HCT116 (cell line): ENCODE measurements at places on chromosomes 2 and 18. TPM values are rescaled to one million over a fixed set of nuclear protein-coding genes. Genes with fewer than 3 reads are reported as not detected.

The BOLL gene
- total RNA-seq: not detected

The CRYGC gene
- not detected for total RNA-seq

The CBLN2 gene
- total RNA-seq: not detected

The PROM2 gene
- total RNA-seq: 11.9 TPM

The MBD5 gene
- 20.5 TPM for total RNA-seq

The RBM44 gene
- total RNA-seq: 0.54 TPM

DNA sequence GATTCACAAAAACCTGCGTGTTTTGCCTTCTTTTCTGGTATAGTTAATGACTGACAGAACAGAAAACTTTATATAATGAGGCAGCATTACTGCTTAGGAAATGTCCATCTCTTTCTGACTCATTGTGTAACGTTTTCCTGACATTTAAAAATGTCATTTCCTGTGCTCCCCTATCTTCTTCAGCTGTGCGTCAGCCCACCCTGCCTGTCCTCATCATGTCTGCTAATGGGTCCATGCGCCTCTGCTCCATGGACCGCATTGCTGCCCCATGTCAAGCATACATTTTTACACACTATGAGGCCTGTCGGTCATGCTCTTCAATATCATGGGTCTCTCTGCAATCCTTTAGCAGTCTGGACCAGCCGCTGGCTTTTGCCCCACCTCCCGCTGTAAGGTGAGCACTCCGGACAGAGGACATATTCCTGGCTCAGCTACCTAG, 234.3 kb downstream of the CDCA7 start:
- H3K27ac ChIP-seq: no peak overlapping the region
- no peak for DNase-seq
- no peak overlapping the region for H3K4me3 ChIP-seq
- no peaks in the 10 kb centered on the region for H3K27me3 ChIP-seq
- no peaks in the 10 kb centered on the region for H3K36me3 ChIP-seq

- H3K36me3 ChIP-seq: no peaks in the 10 kb centered on the region
- H3K4me3 ChIP-seq: peak overlapping the region; percentile 32
- no peak for DNase-seq
- no peak overlapping the region for H3K27ac ChIP-seq
- no peaks in the 10 kb centered on the region for H3K27me3 ChIP-seq
Measured at GRCh38 chr2:241218131-241219029, 29.9 kb downstream of the ANO7 start.

DNA sequence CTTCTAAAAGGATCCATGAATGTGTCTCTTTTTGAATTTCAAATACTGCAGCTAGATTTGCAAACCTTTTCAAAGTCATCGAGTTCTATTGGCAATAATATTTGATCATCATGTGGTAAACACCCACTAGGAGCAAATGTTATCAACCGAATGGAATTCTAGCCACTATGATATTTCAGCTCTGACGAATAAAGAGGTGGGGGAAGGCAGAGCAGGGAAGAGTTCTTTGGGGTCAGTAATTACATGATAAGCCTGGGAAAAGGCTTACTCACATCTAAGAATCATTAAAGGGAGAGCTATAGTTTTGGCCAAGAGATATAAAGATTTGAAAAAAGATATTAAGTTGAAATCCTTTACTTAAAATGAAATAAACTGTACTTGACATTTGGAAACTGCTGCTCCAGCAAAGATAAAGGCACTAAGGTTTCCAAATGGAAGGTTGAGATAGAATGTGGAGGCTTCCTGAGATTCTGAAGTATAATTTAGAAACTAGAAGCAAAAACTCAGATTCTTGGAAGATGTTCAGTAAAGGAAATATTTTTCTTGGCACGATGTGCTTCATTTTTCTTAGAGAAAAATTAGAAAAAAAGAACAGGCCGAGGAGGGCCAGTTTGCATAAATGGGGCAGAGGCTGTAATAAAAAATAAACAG, 104.7 kb upstream of the ARHGAP28 start:
- no peaks in the 10 kb centered on the region for H3K27me3 ChIP-seq
- H3K27ac ChIP-seq: no peak overlapping the region
- no peak overlapping the region for H3K4me3 ChIP-seq
- DNase-seq: no peak

GRCh38 chr2:9656270-9656766, 25.5 kb upstream of the YWHAQ start:
- H3K36me3 ChIP-seq: no peaks in the 10 kb centered on the region
- no peak for DNase-seq
- H3K4me3 ChIP-seq: no peak overlapping the region
- H3K4me1 ChIP-seq: peaks cover 7% of the 10 kb centered on the region; the same call in 1 of the 2 replicates

GRCh38 chr2:136115183-136115761, 2.7 kb downstream of the CXCR4 start:
- no peak overlapping the region for H3K27ac ChIP-seq
- DNase-seq: no peak
- no peaks in the 10 kb centered on the region for H3K36me3 ChIP-seq
- H3K27me3 ChIP-seq: peaks cover 67% of the 10 kb centered on the region
- H3K4me1 ChIP-seq: peaks cover 28% of the 10 kb centered on the region

GRCh38 chr2:18630541-18630940, 41.2 kb upstream of the NT5C1B start:
- H3K27me3 ChIP-seq: no peaks in the 10 kb centered on the region
- DNase-seq: no peak
- no peak overlapping the region for H3K27ac ChIP-seq
- H3K36me3 ChIP-seq: no peaks in the 10 kb centered on the region
- no peak overlapping the region for H3K4me3 ChIP-seq

DNA sequence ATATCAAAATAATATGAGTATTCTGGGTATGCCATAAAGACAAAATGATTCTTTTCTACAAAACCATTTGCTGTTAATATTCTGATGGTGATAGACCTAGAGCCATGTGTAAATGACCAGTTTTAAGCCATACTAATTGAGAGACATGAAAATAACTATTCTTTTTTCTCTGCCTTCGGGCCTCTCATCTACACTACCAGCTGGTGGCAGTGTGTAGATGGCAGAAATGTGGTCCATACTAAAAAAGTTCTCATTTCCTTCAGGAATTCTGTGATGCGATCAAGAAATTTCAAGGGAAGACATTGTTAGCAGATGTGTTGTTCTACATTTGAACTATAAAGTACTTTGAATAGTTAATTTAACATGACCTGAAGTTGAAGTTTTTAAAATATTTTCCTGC, 485.2 kb downstream of the TRIB2 start:
- no peak for DNase-seq
- H3K4me3 ChIP-seq: no peak overlapping the region
- H3K4me1 ChIP-seq: no peaks in the 10 kb centered on the region
- no peak overlapping the region for H3K27ac ChIP-seq
- no peaks in the 10 kb centered on the region for H3K27me3 ChIP-seq
- no peaks in the 10 kb centered on the region for H3K36me3 ChIP-seq
